ENCODE measurements at places on chromosomes 4 and X.

- DNase-seq = no peak
Measured at GRCh38 chrX:43446752-43447151, 209.3 kb upstream of the MAOA start.

DNA sequence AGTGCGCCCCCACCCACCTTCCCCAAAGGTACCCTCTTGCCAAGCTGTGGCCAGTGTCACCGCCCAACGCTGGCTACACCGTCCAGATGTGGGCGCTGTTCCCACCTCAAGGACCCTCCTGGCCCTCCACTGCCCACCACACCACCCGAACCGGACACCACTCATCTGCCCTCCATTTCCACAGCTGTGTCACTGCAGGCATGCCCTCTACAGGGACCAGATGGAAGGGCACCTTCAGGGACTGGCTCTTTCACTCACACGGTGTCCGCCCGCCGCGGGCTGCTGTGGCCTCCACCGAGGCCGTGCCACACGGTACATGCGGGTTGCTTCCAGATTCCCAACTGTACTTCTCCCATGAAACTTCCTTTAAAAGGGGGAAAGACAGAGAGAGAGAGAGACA lies 87.7 kb downstream of the FAM53A start:
- no peak for DNase-seq

DNA sequence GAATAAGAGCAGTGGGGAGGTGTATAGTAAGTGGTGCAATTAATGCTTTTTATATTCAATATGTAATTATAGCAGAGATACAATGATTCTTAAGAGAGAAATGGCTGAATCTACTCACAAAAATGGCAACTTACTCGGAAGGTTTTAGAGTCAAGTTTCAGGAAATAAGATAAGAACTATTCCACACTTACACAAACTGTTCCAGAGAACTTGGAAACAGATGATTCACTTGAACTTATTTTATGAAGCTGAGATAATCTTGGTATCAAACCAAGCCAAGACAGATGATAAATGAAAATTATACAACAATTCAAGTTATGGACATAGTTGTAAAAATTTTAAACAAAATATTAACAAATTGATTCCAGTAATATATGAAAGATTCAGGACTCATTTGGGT lies 311.3 kb upstream of the HS3ST1 start:
- no peak for DNase-seq

- no peak for DNase-seq
Measured at GRCh38 chr4:108849611-108850168, 86.8 kb upstream of the ETNPPL start.

DNA sequence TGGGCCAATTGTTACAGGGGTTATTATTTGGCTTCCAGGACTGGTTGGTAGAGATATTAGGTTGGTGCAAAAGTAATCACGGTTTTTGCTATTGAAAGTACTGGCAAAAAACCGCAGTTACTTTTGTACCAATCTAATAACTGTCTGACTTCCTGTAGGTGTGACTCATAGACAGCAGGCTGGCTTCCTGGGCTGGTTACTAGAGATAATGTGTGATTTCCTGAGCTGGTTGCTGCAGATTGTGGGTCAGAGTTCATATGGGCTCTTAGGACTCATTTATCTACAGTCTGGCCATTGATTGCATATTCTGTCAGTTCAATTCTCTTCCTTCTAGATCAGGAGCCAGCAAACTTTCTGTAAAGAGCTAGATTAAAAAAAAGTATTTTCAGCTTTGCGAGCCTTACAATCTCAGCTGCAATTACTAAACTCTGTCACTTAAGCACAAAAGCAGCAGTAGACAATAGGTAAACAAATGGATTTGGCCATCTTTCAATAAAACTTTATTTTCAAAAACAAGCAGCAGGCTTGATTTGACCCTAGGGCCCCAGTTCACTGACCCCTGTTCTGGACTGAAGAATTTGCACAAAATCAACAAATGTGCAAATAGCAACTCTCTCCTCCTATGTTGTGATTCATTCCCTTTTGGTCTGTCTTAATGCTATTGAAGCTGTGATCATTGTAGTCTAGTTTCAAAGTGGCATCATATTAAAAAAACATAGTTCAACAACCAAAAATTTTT lies 50.8 kb upstream of the BOD1L1 start:
- no peak for DNase-seq

DNA sequence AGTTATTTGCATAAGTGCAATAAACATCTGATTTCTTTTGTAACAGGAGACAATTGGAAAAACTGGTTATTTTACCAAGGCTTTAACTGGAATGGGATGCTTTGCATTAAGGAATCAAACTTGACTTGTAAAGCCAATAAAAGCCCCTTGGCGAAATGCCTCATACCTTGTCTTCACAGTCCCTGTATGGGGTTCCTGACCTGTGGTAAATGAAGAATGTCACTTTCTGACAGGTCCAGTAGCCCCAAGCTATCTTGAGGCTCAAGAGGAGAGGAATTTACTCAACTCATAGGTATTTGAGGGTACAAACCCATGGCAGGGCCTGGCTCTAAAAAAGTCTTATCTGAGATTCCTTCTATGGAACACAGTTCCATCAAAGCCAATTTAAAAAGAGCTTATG lies 78.0 kb downstream of the ACOX3 start:
- no peak for DNase-seq

DNA sequence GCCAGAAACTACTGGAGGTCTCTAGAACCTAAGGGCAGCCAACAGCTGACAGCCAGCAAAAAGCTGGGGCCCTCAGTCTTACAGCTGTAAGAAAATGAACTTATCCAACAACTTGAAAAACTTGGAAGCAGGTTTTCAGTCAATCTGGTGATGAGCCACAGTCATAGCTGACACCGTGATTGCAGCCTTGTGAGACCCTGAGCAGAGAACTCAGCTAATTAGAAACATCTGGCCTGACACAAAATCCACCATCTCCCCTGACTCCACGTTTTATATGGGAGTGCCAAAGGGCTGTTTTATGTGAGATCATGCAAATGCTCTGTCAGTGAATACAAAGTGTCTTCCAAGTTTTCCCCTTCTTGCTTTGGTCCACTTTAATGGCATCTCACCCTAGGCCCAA lies 198.8 kb upstream of the DCAF8L1 start:
- DNase-seq = no peak

DNA sequence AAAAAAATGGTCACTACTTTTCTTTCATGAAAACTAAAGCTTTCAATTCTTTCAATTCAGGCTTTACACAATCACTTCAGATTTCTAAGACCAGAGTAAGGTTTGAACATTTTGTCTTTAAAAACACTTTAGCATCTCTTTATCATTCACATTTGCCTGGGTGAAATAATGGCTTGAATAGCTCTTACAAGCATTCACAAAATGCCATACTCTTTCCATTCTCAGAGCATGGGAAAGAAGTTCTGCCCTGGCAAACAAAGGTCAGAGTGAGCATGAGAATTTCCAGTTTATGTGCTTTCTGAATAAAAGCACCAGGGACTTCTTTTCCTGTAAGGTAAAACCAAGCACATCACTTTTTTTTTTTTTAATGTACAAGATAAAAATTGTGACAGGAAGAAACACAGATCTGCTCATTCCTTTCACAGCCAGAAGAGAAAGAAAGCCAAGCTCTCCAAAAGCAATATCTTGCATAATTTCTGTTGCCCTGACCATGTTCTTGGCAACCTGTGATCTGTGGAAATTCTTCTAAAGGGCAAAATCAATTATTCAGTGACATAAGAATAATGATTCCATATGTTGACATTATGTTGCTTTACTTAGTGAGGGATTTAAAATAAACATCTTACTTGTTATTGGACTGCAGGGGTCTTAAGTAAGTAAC lies 64.8 kb downstream of the CD40LG start:
- DNase-seq = no peak

GRCh38 chr4:102404431-102404969 lies 59.2 kb upstream of the SLC39A8 start:
- no peak for DNase-seq

GRCh38 chr4:29536745-29537144 lies 1183.4 kb upstream of the PCDH7 start:
- DNase-seq = no peak

DNA sequence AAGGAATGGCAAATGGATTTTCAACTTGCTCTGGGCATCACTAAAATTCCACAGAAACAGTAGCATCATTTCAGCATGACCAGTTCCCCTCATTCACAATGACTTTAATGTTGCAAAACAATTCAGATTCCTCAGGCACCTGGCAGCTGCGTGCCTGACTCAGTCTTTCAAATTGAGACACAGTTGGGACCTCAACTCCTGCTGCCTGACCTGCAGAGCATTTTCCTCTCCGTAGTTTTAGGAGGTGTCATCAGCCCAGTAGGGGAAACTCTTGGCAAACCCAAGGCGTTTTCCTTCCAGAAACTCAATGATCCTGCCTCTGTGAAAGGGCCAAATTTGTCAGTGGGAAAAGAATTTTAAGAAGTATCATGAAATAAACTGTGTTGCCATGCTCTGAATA lies 388.9 kb downstream of the SPRY1 start:
- DNase-seq = no peak

DNA sequence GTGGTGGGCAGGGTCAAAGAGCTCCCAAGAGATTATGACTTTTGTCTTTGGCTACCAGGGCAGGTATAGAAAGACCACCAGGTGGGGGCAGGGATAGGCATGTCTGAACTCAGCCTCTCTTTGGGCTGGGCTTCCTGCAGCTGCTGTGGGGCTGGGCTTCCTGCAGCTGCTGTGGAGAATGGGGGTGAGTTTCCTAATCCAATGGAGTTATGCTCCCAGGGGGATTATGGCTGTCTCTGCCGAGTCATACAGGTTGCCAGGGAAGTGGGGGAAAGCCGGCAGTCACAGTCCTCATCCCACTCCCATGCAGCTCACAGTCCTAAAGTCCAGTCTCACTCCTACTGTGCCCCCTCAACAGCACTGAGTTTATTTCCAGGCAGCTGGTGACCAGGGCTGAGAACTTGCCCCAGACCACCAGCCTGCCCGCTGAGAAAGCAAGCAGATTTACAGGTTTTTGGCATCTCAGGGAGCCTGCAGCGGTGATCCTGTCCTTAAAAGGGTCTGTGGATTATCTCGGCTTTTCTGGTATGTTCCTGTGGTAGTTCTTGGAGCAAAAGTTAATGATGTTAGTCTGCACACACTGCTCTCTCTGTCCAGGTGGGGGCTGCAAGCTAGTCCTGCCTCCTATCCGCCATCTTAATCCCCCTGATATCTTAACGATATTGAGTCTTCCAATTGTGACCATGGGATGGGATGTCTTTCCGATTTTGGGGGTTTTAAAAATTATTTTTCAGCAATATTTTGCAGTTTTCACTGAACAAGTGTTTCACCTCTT lies 133.4 kb downstream of the RTL9 start:
- no peak for DNase-seq

- no peak for DNase-seq
Measured at GRCh38 chr4:178215763-178216162, 773.5 kb upstream of the AGA start.
